Astrocyte (in vitro differentiated cells and primary cell): ENCODE measurements at places on chromosomes 6 and 20.
A peak's percentile ranks its signal among the peaks of the same experiment; 100 is the strongest.

DNA sequence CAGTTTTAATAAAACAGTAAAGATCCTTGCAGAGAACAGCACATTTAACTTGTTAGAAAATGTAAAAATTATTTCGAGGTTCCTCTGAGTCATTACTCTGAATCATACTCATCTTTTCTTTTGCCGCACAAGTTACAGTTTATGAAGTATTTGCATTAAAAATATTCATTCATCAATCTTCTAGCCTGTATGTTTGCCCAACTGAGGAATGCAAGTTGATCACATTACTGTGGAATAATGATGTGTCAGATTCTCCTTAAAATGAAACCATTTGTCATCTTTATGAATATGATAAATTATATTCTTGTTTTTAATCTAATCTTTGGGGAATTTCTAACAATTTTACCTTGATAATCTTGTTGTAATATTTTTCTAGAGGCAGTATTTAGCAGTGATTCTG is 340.4 kb upstream of the OPRM1 start:
- no peaks in the 10 kb centered on the region for H3K36me3 ChIP-seq
- no peaks in the 10 kb centered on the region for H3K4me1 ChIP-seq
- H3K4me3 ChIP-seq, result no peak overlapping the region
- H3K27ac ChIP-seq, result no peak overlapping the region

GRCh38 chr20:49986049-49986448 is 3.3 kb downstream of the SNAI1 start:
- no peaks in the 10 kb centered on the region for H3K36me3 ChIP-seq
- DNase-seq, result no peak
- peaks cover 71% of the 10 kb centered on the region for H3K4me1 ChIP-seq
- H3K27me3 ChIP-seq, result peaks cover 6% of the 10 kb centered on the region
- H3K27ac ChIP-seq, result no peak overlapping the region
- H3K4me3 ChIP-seq, result peak overlapping the region; percentile 86

DNA sequence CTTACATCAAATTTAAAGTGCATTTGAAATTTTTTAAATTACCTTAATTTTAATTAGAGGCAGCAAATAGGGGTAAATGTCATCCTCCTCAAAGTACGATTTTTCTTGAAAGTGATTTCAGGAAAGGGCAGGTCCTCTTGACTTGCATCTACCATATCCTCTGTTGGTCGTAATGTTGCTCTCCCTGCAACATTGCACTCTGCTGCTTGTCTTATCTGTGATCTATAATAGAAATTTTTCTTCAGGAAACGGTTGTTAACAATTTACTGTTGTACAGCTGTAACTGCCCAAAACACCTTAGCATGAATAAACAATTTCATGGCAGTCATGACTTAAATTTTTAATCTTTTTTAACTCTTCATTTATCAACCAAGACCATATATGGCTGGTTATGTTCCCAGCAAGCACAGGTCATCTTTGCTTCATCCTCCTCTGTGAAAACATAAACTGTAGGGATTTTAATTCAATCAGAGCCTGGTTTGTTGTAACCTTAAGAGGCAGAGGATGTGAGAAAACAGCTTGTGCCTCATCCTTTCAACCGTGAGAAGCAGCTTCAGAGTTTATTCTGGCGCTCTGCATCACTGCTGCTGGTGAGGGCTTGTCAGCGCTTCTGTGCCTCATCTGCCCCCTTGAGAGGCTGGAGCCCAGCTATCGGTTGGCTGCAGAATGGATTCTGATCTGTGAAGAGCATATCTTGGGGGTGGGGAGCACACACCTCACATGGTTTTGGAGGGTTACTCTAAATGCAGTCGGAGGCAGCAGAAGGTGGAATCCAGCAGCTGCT is 56.0 kb downstream of the CTNNBL1 start:
- no peaks in the 10 kb centered on the region for H3K4me1 ChIP-seq
- H3K27ac ChIP-seq, result no peak overlapping the region
- no peak overlapping the region for H3K4me3 ChIP-seq
- peaks cover 10% of the 10 kb centered on the region for H3K36me3 ChIP-seq

DNA sequence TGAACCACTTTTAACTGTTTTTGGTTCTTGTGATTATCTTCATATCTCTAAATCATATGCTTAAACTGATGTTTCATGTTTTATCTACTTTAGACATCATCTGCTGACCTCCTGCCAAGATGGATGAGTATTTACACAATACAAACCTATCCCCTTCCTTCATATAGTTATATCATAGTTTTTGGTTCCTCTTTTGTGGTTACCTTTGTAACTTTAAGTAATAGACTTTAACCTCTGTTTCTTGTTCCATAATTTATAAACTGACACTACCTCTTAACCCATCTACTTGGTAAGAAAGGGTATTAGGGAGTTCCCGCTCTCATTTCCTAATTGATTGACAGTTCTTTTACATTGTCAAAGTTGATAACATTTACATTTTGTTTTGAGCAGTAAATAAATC is 11.9 kb downstream of the PCMT1 start:
- no peak overlapping the region for H3K4me3 ChIP-seq
- H3K27me3 ChIP-seq, result no peaks in the 10 kb centered on the region
- DNase-seq, result no peak

DNA sequence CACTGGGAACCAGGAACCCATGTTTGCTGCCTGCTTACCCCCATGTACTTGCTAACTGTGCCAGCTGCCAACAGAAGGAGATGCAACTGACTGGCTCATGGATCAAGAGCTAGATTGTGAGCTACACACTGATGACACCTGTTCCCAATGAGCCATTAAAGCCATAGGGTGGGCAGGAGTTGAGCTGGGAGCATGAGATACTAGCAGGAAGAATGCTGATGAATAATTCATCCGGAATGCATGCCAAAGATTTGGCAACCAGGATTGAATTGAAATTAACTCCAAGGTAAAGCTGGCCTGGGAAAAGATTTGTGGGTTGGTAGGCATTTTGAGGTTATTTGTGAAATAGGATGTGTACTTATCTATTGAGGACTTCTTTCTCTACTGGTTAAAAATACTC is 631.1 kb downstream of the KIF16B start:
- H3K36me3 ChIP-seq, result no peaks in the 10 kb centered on the region
- no peaks in the 10 kb centered on the region for H3K4me1 ChIP-seq
- no peaks in the 10 kb centered on the region for H3K27me3 ChIP-seq
- no peak for DNase-seq
- no peak overlapping the region for H3K4me3 ChIP-seq

DNA sequence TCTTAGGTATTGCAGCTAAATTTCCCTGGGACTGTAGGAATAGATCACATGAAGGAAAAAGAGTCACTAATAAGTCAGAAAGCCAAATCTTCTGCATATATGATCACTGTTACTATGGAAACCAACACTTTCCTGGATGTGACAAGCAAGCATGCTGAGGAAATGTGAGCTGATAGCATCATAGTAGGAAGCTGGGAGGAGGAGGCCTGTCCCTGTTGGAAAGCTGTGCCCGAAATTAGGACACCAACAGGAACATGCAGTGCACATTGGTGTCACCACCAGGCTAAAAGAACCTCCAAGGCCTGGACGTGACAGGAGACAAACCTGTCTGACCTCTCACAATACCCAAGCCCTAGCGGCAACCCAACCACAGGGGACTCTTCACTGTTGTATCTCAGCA is 181.9 kb upstream of the PCSK2 start:
- no peaks in the 10 kb centered on the region for H3K27me3 ChIP-seq
- H3K36me3 ChIP-seq, result no peaks in the 10 kb centered on the region
- DNase-seq, result no peak
- H3K4me3 ChIP-seq, result no peak overlapping the region

DNA sequence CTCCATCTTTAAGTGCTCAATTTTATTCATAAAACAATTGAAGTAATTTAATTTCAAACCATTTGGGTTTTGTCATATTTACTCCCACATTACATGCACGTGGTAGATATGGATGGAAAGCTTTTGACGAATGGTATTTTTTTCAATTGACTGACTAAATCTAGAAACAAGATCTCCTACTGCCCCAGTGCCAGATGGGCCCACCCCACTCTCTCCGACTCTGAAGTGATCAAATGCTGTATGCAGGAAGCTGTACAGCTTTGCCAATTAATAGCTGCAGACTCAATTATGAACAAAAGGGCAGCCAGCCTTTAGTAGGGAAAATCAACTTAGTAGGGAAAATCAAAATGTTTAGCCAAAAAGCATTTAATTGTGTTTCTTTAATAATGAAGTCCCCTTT is 46.2 kb downstream of the PACRG start:
- no peaks in the 10 kb centered on the region for H3K4me1 ChIP-seq
- DNase-seq, result no peak
- H3K4me3 ChIP-seq, result no peak overlapping the region
- H3K27ac ChIP-seq, result no peak overlapping the region
- H3K36me3 ChIP-seq, result no peaks in the 10 kb centered on the region
- H3K27me3 ChIP-seq, result no peaks in the 10 kb centered on the region

- H3K27ac ChIP-seq, result peak overlapping the region; percentile 100
- H3K27me3 ChIP-seq, result no peaks in the 10 kb centered on the region
- DNase-seq, result peak; percentile 55
- peak overlapping the region; percentile 100 for H3K4me3 ChIP-seq
- peaks cover 4% of the 10 kb centered on the region for H3K36me3 ChIP-seq
These were observed 1.4 kb upstream of the MARCKS start for GRCh38 chr6:113855500-113856374.
